Small intestine (tissue), 16 donors: ENCODE measurements at places on chromosomes 2 and 18.
A peak's percentile ranks its signal among the peaks of the same experiment; 100 is the strongest.

DNA sequence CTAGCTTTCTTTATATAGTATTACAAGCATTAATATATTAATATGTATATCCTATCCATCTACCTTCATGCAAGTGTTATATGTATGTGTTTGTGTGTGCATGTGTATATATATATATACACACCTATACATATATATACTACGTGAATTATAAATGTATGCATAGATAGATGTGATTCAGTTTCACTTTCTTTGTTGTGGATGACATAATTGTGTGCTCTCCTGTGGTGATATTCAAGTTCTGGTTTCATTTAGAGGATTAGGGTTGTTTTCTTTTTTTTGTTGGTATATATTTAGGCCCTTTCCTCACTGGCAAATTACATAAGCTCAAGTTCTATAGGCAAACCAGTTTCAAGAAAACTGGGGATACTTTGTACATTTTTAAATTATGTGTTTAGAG, 225.7 kb upstream of the FANCL start:
- H3K27ac ChIP-seq: no peak overlapping the region
- no peak overlapping the region for H3K4me3 ChIP-seq
- H3K36me3 ChIP-seq: no peaks in the 10 kb centered on the region
- DNase-seq: no peak

GRCh38 chr2:16747257-16747656, 81.6 kb upstream of the CYRIA start:
- no peak overlapping the region for H3K4me3 ChIP-seq
- H3K4me1 ChIP-seq: no peaks in the 10 kb centered on the region
- H3K27ac ChIP-seq: no peak overlapping the region
- H3K27me3 ChIP-seq: no peaks in the 10 kb centered on the region
- no peaks in the 10 kb centered on the region for H3K36me3 ChIP-seq

DNA sequence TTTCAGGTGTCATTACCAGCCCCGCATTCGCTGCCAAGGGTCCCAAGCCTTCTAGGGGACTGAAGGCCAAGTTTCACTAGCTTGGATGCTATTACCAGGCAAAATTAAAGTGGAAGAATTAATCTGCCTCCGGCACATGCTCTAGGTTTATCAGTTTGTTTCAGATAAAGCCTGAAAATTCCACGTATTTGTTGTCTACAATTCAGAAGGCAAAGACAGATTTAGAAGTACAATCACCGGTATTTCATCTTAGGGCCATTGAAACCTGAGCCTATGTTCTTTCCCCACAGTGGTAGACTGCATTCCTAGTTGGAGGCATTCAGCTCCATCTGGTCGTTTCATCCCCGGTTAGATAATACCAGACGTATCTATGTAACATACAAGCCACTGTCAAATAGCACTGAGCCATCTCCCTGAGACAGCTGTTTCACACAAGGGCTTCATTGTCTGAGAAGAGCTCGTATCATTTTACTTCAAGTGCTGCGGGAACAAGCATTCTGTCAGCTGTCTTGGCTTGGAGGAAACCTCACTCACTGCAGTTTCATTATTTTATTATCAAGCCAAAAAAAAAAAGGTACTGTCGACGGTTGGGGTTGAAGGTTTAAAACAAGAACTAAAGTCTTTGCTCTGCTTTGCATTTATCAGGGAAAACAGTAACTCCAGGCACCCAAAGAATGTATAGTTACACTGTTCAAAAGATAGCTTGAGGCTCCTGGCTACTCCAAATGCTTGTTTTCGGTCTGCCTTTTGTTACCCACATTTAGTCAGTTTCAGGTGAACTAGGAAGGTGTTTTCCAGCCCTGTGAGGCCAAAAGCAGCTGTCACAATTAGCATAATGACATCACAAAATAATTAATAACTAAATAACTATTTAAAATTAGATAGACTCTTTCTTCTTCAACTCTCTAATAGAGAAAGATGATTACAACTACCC, 76.7 kb downstream of the TGIF1 start:
- no peaks in the 10 kb centered on the region for H3K4me1 ChIP-seq
- H3K4me3 ChIP-seq: no peak overlapping the region
- H3K36me3 ChIP-seq: no peaks in the 10 kb centered on the region
- H3K27me3 ChIP-seq: no peaks in the 10 kb centered on the region
- DNase-seq: peak; percentile 23
- peak overlapping the region; percentile 72 for H3K27ac ChIP-seq

DNA sequence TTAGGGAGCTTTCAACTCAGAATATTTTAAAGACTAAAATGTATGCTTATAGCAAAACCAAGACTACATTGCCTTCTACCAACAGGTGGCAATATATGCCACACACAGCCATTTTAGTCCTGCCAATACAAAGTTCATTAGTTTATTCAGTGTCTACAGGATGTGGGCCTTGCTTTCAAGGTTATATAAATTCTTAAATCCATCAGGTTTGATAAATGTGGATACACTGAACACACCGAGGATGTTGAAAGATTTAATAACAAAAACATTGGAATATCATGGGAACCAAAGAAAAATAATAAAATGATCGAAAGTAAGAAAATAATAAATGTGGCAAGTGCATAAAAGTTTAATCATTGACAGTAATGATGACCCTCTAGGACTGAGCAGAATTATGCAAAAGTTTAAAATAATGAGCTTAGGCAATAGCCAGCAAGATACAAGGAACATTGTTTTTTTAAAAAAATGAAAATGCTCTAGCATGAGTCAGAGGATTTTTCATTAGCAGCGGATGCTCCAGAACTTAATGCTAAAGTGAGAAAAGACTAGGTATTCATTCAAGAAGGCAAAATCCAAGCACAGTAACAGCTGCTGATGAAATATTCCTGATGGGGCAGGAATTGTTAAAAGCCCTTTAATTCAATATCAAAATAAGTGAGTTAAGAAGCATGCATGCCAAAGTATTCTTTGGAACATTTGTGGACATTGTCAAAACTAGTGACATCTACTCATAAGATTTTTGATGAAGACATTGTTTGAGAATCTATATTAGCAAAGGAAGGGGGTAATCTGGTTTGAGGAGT, 14.2 kb downstream of the SCN9A start:
- peak; percentile 36 for DNase-seq
- no peaks in the 10 kb centered on the region for H3K27me3 ChIP-seq
- H3K36me3 ChIP-seq: no peaks in the 10 kb centered on the region
- H3K4me1 ChIP-seq: no peaks in the 10 kb centered on the region
- no peak overlapping the region for H3K4me3 ChIP-seq

GRCh38 chr2:23390152-23390551, 5.2 kb downstream of the KLHL29 start:
- H3K36me3 ChIP-seq: no peaks in the 10 kb centered on the region
- no peak overlapping the region for H3K27ac ChIP-seq
- H3K4me3 ChIP-seq: no peak overlapping the region
- peaks cover 7% of the 10 kb centered on the region for H3K4me1 ChIP-seq

DNA sequence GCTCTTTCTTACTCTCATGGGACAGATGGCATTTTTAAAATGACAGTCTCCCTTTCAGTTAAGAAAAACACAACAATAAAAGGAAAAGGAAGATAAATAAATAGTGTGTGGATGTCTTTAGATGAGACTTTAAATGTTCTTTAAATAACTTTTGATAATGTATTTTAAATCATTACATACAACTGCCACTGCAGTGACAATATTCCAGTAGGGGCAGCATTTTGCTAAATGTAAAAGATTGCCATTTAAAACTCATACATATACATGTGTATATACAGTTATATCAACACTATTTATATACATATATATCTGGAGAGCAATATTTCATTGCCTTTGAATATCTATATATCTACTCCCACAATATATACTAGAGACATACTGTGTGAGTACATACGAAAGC, 90.7 kb downstream of the INO80D start:
- H3K36me3 ChIP-seq: peaks cover 25% of the 10 kb centered on the region
- no peaks in the 10 kb centered on the region for H3K4me1 ChIP-seq
- DNase-seq: no peak
- no peak overlapping the region for H3K4me3 ChIP-seq
